ENCODE measurements at places on chromosomes 11 and 22.

- no peak for DNase-seq
Observed at GRCh38 chr11:99593197-99593596, 572.4 kb downstream of the CNTN5 start.

DNA sequence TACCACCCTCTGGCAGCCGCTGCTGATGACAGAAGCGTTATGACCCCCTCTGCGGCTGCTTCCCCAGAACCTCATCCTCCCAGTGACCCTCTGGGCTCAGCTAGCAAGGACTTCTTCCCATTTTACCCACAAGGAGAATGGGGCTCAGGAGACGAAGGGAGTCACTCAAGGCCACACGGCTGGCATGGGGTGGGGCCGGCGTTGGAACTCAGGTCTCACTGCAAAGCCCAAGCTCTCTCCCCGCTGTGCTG is 16.8 kb upstream of the SUN2 start:
- no peak for DNase-seq

GRCh38 chr11:133500435-133500834 is 31.9 kb downstream of the OPCML start:
- DNase-seq, result no peak

- no peak for DNase-seq
Observed at GRCh38 chr22:44074337-44074984, 50.4 kb downstream of the PARVB start.

GRCh38 chr11:67054836-67055523 is 1.7 kb upstream of the RHOD start:
- no peak for DNase-seq

GRCh38 chr22:25941365-25941960 is 199.5 kb downstream of the MYO18B start:
- no peak for DNase-seq

GRCh38 chr11:93194673-93195291 is 3.0 kb downstream of the SLC36A4 start:
- no peak for DNase-seq

DNA sequence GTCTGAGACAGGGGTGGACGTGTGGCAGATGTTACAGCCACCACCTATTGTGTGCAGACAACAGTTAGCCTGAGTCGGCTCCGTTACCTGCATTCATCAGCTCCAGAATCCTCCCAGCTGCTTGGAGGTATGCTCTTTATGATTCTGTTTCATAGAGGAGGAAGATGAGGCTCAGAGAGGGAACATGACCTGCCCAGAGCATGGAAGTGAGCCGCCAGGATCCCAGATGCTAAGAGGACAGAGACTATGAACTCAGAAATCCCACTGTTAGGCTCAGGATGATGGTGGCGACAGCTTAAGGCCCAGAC is 1.5 kb downstream of the EMID1 start:
- DNase-seq, result no peak

- DNase-seq, result no peak
Observed at GRCh38 chr22:44272401-44272771, 40.4 kb downstream of the SHISAL1 start.

DNA sequence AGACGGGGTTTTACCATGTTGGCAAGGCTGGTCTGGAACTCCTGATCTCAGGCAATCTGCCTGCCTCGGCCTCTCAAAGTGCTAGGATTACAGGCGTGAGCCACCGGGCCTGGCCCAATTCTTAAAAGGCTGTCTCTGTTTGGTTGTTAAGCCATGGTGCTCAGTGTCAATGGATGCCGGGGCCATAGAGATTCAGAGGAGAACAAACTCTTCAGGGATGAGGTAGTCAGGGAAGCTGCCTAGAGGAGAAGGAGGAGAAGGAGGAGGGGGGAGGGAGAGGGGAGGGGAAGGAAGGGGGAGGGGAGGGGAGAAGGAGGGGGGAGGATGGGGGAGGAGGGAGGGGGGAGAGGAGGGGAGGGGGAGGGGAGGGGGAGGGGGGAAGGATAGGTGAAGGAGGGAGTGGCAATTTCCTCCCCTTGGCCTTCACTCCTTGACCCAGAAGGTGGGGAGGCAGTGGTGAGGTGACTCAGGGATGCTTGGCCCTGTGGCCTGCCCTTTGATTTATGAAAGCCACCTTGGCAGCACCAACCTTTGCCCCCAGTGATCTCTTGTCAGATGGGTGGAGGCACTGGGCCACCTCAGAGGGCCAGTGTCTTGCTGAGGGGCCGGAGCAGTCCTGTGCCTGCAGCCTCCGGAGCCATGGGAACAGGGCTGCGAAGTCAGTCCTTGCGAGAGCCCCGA is at the start of gene C11orf86:
Gene C11orf86, plus strand, starts transcription at position 581 of the 681 bp plus-strand sequence. Its CDS starts 59 bp downstream, at position 640.
- DNase-seq, result no peak

DNA sequence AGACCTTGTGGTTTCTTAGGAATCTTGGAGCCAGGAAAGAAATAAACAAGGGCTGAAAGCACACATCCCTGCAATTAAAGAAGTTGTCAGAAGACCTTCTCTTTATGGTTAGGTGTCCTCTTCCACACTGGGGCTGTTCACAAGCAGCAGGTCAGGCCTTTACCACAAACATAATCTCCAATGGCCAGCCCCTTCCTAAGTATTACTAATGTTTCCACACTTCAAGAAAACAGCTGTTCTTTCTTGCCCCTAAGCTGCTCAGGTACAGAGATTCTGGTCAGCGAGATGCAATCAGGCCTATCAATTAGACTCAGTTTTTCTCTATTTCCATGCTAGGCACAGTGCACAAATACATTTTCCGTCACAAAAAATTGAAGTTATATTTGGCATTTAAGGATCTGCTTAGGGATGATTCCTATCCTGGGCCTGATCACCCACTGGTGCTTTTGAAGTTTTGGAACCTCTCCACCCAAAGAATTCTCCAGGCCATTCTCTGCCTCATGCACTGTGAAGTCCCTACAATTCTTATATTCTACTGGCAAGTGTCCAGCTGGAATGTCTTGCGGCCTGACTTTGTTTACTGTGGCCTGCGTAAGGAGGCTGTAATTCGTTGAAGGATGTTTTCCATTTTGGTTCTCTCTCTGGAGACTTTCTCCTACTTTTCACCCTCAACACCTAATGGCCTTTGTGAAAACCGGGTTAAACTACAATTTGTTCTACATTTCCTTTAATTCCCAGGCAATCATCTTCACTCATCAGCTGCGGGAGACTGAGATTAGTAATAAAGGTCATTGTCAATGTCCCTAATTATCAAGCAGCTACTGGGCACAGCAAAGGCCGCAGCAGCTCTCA is 5.1 kb downstream of the PRAME start:
- no peak for DNase-seq

GRCh38 chr11:102836290-102836875 is 7.0 kb downstream of the MMP3 start:
- no peak for DNase-seq

- no peak for DNase-seq
Observed at GRCh38 chr22:44042249-44043218, 18.4 kb downstream of the PARVB start.

DNA sequence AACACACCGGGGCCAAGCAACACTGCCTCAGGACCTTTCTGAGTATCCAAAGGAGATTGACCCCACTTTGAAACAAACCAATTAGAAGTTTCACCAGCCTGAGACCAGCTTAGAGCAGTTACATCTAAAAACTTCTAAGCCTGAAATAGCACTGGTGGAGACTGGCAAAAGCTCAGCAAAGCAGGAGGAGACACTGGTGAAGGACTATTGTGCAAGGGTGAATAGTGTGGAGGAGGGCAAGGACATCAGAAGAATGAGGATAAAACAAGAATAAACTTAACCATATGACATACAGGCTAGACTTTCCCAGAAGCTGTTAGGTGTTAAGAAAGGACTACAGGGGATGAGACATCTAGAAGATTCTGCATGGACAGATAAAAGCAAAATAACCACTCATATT is 152.4 kb downstream of the FCHSD2 start:
- no peak for DNase-seq

DNA sequence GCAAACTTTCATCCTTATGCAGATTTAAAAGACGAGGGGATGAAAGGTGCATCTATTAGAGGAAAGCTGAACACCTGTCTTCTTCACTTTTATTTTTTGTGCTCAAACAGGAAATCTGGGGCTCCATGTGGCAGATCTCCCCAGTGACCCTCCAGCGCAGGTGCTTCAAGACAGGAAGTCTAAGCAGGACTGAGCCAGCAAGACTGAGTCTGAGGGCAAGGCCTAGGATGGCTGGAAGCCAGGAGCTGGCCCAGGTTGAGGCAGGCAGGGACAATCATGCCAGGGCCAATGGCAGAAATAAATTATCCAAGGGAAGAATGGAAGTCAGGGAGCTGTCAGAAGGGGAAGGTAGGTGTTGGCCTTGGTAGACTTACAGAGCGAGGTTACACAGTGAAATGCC is 101.1 kb upstream of the SPON1 start:
- DNase-seq, result no peak

- DNase-seq, result no peak
Observed at GRCh38 chr11:75717608-75718418, at the start of gene MOGAT2. TSS of gene MOGAT2 (plus strand) at chr11:75717838. CDS start at chr11:75717889, 51 bp downstream.

DNA sequence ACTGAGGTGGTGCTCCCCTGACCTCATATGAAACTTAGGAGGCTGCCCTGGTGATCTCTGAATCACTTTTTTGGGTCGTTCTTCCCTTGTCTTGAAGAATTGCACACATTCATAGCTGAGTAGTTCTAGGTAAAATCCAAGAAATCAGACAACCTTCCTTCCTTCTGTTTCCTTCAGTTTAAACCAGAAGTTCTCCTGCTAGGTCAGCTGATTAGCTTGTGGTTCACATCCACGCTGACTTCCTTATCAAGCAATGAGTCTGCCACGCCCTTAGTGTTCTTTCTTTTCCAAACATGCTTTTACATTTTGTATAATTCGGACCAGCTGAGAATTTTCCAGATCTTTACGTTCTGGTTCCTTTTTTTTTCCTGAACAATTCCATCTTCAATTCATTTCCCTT is 892.8 kb downstream of the NTM start:
- no peak for DNase-seq

GRCh38 chr11:465896-466530 is 15.9 kb downstream of the PTDSS2 start:
- DNase-seq, result no peak

DNA sequence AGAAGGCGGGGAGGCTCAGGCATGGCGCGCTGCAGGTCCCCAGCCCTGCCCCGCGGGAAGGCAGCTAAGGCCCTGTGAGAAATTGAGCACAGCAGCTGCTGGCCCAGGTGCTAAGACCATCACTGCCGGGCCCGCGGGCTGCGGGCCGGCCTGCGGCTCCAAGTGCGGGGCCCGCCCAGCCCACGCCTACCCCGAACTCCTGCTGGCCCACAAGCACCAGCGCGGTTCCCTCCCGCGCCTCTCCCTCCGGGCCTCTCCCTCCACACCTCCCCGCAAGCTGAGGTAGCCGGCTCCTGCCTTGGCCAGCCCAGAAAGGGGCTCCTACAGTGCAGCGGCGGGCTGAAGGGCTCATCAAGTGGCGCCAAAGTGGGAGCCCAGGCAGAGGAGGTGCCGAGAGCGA is 4.6 kb upstream of the RDX start:
- DNase-seq, result no peak

Measured in amniotic stem cell (primary cell).